Type B pancreatic cell (in vitro differentiated cells): ENCODE measurements at places on chromosomes 3 and 15. TPM values are rescaled to one million over a fixed set of nuclear protein-coding genes. Genes with fewer than 3 reads are reported as not detected.

DNA sequence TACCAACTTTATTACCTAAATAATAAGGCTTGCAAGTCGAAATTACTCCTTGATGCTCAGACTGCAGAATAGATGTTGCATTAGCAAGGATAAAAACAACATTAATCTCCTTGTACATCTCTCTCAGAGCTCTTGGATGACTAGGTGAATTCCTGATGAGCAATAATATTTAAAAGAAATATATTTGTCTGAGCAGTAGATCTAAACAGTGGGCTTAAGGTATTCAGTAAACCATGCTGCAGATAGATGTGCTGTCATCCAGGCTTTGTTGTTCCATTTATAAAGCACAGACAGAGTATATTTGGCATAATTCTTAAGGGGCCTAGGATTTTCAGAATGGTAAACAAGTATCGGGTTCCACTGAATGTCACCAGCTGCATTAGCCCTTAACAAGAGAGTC is 257.1 kb downstream of the TUSC7 start:
- peaks cover 6% of the 10 kb centered on the region for H3K4me1 ChIP-seq
- H3K36me3 ChIP-seq, result no peaks in the 10 kb centered on the region
- no peak for DNase-seq
- H3K4me3 ChIP-seq, result no peak overlapping the region
- no peaks in the 10 kb centered on the region for H3K27me3 ChIP-seq
- no peak overlapping the region for H3K27ac ChIP-seq

DNA sequence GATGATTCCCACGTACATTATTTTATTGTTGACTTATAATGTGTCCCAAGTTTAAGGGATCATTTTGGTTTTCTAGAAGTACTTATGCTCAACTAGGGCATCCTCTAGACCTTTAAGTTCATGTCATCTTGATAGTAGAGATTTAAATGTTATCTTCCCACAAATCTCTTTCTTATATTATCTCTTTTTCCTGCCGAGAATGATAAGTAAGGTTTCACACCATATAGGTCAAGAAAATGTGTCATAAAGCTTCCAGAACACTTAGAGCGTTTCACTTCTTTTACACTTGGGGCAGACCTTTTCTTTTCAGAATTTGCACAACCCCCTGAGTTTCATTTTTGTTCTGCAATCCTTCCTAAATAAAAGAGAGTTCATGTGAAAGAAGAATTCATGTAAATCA is 142.0 kb upstream of the CBLB start:
- H3K36me3 ChIP-seq, result no peaks in the 10 kb centered on the region
- H3K27me3 ChIP-seq, result no peaks in the 10 kb centered on the region
- DNase-seq, result no peak
- peaks cover 5% of the 10 kb centered on the region for H3K4me1 ChIP-seq
- no peak overlapping the region for H3K27ac ChIP-seq

The SLC12A1 gene
- total RNA-seq, result 0.05 and 0.53 TPM in 2 replicates

The LRRK1 gene
- 2.0 and 4.1 TPM in 2 replicates for total RNA-seq

GRCh38 chr3:192883512-192883911 is 34.1 kb downstream of the MB21D2 start:
- H3K4me1 ChIP-seq, result peaks cover 45% of the 10 kb centered on the region
- no peaks in the 10 kb centered on the region for H3K27me3 ChIP-seq
- no peak for DNase-seq
- H3K4me3 ChIP-seq, result no peak overlapping the region
- peak overlapping the region; percentile 30 for H3K27ac ChIP-seq

The DPPA2 gene
- total RNA-seq, result 0.36 TPM in 1 of 2 replicates, not detected in the other

DNA sequence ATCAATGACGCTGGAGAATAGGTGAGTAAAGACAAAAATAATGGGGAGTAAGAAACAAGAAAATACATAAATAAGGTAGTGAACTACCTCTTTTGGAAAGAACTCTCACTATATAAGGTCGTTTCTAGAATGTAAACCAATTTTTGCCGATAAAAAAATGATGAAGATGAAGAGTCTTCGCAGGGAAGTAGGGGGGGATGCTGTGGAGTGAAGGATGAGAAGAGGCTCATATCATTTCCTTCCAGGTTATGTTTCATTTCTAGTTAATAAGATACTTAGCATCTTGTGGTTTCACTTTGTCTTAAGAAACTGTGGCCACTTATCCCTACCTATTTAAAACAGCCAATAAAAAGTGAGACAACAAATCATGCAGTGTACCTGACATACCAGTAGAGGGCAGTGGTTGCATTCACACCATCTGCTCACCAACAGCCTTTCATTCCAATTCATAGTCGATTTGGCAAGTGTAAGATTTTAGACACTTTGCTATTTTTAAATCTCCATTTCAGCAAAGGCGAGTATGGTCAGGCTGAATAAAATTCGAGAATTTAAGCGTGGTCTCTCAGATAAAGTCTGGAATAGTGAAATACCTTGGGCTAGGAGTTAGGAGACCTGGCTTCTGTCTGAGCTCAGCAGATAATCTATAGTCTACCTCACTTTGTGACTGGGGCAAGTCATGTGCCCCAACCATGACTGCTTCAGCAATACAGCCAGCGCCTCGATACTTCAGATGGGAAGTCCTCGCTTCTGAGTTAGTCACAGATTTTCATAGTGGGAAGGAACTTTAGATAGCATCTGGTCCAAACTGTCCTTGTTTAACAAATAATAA is 28.9 kb upstream of the ICE2 start:
- no peaks in the 10 kb centered on the region for H3K36me3 ChIP-seq
- H3K27ac ChIP-seq, result no peak overlapping the region
- peaks cover 3% of the 10 kb centered on the region for H3K4me1 ChIP-seq
- no peak overlapping the region for H3K4me3 ChIP-seq
- no peak for DNase-seq
- no peaks in the 10 kb centered on the region for H3K27me3 ChIP-seq

DNA sequence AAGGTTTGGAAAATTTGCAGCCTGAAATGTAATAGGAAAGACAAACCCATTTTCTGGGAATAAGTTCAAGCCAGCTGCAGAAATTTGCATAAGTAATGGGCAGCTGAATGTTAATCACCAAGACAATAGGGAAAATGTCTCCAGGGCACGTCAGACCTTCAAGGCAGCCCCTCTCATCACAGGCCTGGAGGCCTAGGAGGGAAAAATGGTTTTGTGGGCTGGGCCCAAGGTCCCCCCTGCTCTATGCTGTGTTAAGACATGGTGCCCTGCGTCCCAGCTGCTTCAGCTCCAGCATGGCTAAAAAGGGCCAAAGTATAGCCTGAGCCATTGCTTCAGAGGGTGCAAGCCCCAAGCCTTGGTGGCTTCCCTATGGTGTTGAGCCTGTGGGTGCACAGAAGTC is 164.7 kb upstream of the TSPAN3 start:
- H3K4me1 ChIP-seq, result peaks cover 4% of the 10 kb centered on the region
- H3K27ac ChIP-seq, result no peak overlapping the region
- no peaks in the 10 kb centered on the region for H3K27me3 ChIP-seq
- no peak for DNase-seq
